ENCODE measurements at places on chromosomes 1 and 21.

- DNase-seq, result no peak
Measured at GRCh38 chr1:167620002-167620401, 10.0 kb upstream of the RCSD1 start.

DNA sequence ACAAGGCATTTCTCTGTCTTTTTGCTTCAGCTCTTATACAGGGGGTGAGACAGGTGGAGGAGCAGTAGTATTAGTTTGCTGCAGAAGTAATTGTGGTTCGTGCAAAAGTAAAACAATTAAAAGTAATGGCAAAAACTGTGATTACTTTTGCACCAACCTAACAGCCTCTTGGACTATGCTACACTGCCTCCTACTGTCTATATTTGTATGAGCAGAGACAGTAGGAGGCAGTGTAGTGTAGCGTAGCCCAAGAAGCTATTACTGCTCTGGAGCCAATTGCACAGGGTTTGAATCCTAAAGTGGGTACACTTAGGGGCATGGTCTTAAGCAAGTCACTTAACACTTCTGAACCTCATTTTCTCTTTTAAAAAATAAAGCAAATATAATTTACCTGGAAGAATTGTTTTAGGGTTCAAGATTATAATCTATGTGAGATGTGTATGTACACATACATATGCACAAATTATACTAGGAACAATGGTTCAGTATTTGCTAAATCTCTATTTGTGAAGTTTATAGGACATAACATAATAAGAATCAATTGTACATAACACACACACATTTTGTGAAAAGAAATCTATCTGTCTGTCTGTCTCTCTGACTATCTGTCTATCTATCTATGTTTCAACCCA lies 103.8 kb downstream of the BRINP3 start:
- DNase-seq, result no peak

DNA sequence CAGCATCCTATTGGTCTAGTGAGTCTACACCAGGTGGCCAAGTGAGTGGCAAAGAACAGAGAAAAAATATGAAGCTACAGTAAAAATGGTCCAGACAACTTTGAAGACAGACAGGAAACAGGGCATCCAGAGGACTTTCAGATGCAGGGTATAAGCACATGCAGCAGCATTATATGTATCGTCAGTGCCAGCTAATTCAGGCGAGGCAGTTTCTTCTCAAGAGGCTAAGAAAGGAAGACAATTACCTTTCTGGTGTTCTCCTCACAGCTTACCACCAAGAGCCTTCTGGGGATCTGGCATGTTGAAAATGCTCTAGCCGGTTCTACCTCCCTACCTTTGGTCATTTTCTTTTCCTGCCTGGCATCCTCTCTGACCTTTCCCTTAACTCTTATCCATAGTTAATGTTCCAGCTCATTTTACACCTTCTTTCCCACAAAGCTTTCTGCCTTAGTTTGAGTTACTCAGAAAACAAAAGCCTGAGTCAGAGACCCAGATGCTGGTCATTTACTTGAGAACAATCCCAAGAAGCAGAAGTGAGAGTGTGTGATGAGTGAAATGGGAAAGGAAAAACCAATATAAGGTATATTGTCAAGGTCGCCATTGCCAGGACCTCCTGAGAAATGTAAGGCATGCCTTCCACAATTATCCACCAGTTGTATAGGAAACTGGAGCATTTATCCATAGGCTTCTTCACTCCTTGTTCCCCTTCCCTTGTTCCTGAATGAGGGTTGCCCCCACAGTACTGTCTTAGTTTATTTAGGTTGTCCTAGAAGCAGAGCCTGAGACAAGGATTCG lies 444.1 kb downstream of the PLPP3 start:
- DNase-seq, result no peak

GRCh38 chr1:173573596-173573995 lies 29.3 kb downstream of the SLC9C2 start:
- DNase-seq, result no peak

DNA sequence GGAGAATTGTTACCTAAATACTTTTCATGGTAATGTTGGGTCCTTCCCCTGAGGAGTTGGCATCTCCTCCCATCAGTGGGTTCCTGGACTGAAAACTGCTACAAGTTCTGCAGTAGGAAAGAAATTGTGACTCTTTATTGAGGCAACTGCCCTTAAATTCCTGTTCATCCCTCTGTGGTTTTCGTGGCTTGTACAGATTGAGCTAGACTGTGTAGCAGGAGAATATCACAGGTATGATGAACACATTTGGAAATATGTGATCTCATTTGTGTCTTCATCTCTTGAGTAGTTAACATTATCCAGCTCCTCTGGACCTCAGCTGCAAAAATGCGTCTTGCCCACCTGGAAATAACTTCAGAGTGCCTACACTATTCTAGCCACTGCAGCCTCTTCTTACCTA lies 390.6 kb downstream of the PTPRC start:
- no peak for DNase-seq

DNA sequence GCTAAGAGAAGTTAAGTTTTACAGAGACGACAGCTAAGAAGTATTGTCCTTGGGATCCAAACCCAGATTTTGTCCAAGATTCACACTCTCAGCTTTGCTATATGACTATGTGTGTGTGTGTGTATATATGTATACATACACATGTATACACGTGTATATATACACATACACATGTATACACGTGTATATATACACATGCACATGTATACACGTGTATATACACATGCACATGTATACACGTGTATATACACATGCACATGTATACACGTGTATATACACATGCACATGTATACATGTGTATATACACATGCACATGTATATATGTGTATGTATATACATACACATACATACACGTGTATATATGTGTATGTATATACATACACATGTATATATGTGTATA lies 3.9 kb upstream of the CACHD1 start:
- no peak for DNase-seq

DNA sequence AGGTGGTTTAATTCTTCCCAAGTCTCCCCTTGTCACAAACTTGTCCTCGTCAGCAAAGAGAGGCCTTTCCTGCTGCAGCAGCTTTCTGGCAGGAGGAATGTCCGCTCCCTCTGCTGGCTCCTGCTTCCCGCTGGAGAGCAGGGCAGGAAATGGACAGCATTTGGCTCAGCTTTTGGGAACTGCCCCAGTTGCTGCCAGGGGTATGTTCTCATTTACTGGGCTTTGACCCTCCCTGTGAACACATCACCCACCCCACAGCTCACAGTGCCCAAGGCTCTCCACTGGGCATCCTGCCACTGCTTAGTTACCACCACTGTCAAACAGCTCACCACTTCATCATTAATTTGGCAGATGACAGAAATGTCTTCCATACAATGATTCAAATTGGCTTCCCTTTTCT lies 75.4 kb downstream of the MRPL37 start:
- no peak for DNase-seq

- DNase-seq, result no peak
Measured at GRCh38 chr1:47438165-47439016, 547 bp downstream of the FOXD2 start.

DNA sequence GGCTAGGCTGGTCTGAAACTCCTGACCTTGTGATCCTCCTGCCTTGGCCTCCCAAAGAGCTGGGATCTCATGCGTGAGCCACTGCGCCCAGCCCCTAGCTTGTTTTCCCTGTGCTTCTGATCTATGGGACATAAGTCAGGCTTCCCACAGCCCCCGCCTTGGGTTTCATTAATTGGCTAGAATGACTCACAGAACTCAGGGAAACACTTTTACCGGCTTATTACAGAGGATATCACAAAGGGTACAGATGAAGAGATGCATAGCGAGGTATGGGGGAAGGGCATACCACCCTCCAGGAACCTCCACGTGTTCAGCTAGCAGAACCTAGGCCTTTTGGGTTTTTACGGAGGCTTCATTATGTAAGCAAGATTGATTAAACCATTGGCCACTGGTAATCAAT lies 1.5 kb upstream of the MAP1LC3C start:
- DNase-seq, result no peak

- no peak for DNase-seq
Measured at GRCh38 chr1:66489972-66490601, 43.9 kb upstream of the SGIP1 start.

DNA sequence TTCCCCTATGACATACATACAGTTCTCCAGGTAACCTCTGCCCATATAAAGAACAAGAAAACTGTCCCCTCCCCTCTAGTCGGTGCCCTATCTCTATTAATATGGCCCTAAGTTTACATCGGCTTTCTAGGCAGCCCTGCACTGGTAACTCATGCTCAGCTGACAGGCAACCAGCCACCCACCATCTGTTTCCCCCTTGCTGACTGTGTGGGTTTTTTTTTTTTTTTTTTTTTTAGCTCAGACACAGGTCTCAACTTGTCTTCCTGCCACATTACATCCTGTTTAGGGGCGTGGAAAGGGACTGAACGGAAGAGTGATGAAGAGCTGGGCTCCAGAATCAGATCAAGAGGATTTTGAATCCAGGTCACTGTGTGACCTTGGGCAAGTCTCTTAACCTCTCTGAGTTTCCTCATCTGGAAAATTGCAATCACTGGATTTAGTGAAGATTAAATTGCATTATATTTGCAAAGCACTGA lies 14.0 kb downstream of the LAPTM5 start:
- DNase-seq, result no peak

- DNase-seq, result no peak
Measured at GRCh38 chr1:15835205-15835740, 12.2 kb upstream of the SPEN start.

GRCh38 chr1:205455581-205456382 lies at the start of gene BLACAT1:
TSS of gene BLACAT1 (minus strand) at chr1:205456045.
- no peak for DNase-seq

DNA sequence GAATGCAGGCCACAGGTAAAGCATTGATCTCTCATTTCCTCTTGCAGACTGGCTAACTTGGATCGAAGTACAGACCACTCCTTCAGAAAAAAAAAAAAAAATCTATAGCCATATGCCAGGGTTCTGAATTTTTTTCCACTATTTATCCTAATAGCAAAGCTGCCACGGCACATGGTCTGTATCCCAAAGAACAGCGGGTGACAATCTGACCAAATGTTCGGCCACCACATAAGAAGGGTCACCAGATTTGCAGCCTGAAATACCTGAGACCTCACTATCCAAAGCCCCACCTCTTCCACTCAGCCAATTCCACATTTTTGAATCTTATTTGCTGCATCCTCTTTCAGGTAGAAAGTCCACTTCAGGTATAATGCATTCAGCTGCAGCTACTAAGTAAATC lies 55.6 kb upstream of the RGS7 start:
- DNase-seq, result no peak

DNA sequence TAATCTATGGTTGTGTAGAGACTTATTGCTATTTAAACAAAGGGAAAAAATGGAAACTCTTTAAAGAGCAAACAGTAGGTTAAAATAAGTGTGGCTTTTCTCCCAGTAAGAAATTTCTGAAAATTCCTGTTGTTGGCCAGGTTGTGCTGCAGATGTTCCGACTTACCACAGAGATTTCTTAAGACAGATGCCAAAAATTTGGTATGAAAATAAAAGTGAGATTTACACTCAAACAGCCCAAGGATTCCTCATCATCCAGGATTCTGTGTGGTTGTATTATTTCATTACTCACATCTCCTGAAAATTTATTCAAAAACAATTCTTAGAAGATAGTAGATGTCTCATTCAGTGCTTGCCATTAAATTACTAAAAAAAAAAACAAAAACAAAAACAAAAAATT lies 296.7 kb upstream of the PTBP2 start:
- no peak for DNase-seq

DNA sequence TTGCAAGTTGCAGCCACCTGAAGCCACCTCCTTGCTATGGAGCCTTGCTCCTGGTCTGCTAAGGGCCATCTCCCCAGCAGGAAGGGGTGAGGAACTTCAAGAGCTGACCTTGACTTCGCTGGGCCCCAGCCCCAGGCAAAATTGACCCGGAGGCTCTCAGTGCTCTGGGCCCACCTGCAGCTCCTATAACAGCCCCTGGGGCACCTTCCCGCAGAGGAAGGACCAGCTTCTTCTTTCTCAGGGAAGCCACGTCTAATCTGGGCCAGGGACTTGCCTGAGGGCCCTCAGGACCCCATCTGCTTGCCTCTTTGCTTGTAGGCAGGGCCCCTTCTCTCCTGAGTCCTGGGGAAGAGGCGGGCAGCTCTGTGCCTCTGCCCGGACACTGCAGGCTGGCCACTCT lies 30.9 kb upstream of the GNPAT start:
- no peak for DNase-seq

- DNase-seq, result no peak
Measured at GRCh38 chr21:37557261-37557950, 190.8 kb downstream of the DYRK1A start.

GRCh38 chr1:22001409-22001808 lies at the start of gene CELA3A:
TSS of gene CELA3A (plus strand) at chr1:22001657. CDS start at chr1:22001675, 18 bp downstream.
- DNase-seq, result no peak

DNA sequence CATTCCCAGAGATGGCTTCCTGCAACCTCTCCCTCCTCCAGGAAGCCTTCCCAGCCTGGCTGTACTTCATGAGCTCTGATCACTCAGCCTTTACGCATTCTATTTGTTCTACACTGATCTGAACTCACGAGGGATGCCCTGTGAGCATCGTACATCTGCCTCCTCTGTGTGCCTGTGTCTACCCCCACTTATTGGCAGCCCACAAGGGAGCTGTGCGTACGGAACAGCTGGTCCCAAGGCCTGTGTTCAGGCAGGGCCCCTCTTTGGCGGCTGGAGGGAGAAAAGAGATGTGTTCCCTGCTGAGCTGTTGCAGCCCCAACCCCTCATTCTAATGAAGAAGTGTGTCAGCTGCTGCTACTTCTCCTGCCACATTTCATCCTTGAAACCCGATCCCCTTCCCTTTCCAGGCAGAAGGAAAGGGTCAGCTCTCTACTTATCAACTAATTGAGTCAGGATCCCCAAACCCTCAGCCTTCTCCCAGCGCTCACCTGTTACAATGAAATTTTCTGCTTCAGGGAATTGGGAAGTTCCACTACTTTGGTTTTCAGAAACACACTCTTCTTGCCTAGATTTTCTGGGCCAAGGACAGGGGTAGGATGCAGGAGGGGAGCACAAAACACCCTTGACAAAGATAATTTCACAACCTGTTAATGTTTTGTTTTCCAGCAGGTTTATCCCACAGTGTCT lies 3.2 kb downstream of the INKA2 start:
- DNase-seq, result no peak

- no peak for DNase-seq
Measured at GRCh38 chr1:228212415-228212965, 4.6 kb downstream of the OBSCN start.

DNA sequence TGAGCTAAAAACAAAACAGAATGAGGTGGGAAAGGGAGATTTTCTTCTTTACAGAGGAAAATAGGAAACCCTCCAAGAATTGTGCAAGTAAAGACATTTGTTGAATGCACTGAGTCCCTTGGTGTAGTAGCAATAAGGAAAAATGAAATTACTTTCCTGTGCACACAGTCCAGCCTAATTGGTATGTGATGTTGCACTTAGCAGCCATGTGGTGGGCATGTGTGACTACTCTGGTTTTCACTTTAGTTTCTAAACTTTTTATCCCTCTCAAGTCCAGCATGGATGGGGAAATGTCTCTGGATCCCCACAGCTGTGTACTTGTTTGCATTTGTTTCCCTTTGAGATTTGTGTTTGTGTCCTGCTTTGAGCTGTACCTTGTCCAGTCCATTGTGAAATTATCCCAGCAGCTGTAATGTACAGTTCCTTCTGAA lies 7.1 kb upstream of the AGO3 start:
- no peak for DNase-seq

Data from NCI-H2029 treated with DMSO at 0.1 percent for 48 hours (cell line).